Hindlimb muscle (tissue), 1 donor: ENCODE measurements at places on chromosomes 7 and 10. TPM values are rescaled to one million over a fixed set of nuclear protein-coding genes. Genes with fewer than 3 reads are reported as not detected.

The HTR5A gene
- polyA plus RNA-seq: not detected

The LIPK gene
- polyA plus RNA-seq: not detected

The OR2A12 gene
- polyA plus RNA-seq: not detected

The EIF5AL1 gene
- 1.6 TPM for polyA plus RNA-seq

The CLDN4 gene
- polyA plus RNA-seq: 0.97 TPM

The RBM20 gene
- 14.0 TPM for polyA plus RNA-seq

The CXCL12 gene
- 201 TPM for polyA plus RNA-seq

The OR2A5 gene
- polyA plus RNA-seq: not detected

The NSUN6 gene
- 17.8 TPM for polyA plus RNA-seq

The ATOH7 gene
- polyA plus RNA-seq: 0.22 TPM

The UPF2 gene
- 20.4 TPM for polyA plus RNA-seq

The CD36 gene
- 396 TPM for polyA plus RNA-seq
